Stimulated activated naive CD8-positive, alpha-beta T cell treated with anti-CD3 and anti-CD28 coated beads, Interleukin-15, Interleukin-2, amounts not matched to agents 100 U/mL and 50 U/mL, for 24 hours (primary cell): ENCODE measurements at places on chromosomes 1 and 21.

DNA sequence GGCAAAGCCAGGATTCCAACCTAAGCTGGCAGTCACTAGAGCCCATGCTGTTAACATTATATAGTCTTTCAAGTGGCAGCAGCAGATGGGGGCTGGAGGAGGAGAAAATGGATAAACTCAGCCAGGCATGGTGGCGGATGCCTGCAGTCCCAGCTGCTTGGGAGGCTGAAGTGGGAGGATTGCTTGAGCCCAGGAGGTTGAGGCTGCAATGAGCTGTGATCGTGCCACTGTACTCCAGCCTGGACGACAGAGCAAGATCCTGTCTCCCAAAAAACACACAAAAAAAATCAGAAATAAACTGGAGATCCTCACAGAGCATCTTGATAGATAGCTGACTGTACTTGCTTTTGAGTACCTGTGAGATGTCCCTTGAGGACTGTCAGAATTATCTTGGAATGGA is 13.4 kb upstream of the WDR26 start:
- no peak for DNase-seq

DNA sequence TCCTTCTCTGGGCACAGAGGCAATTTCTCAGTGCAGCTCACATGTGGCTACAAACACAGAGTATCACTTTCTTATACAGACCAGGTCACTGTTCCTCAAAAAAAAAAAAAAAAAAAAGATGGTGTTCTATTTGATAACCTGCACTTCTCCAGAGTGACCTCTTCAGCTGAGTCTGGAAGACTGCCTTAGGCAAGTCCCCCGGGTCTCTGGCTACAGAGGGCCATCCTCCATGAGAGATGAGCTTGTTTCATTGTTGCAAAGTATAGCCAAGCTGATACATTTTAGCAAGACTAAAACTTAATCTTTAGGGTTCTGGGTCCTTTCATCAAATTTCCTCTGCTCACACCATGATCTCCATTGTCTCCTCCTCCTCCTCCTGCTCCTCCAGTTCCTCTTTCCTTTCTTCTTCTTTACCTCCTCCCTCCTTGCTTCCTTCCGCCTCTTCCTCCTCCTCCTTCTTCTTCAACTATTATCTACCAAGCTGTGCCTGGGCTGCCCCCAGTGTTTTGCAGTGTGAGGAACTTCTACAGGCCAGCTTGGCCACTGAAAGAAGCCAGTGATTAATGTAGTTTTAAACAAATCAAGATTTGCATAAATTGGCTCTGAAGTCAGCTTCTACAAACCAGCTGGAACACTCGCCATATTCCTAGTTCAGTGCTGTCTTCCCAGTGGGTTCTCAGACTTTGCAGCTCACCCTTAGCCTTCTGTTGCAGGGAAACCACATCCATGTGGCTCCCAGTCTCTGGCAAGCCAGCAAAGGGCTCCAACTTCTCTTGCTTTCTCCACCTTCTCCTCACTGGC is 139.4 kb downstream of the RUNX1 start:
- DNase-seq = no peak

GRCh38 chr1:1334835-1335234 is 3.8 kb downstream of the TAS1R3 start:
- DNase-seq = no peak

GRCh38 chr1:34984793-34985608 is at the start of gene TMEM35B:
TSS of gene TMEM35B (minus strand) at chr1:34985347. CDS start at chr1:34985305, 42 bp downstream.
- DNase-seq = peak; percentile 83

DNA sequence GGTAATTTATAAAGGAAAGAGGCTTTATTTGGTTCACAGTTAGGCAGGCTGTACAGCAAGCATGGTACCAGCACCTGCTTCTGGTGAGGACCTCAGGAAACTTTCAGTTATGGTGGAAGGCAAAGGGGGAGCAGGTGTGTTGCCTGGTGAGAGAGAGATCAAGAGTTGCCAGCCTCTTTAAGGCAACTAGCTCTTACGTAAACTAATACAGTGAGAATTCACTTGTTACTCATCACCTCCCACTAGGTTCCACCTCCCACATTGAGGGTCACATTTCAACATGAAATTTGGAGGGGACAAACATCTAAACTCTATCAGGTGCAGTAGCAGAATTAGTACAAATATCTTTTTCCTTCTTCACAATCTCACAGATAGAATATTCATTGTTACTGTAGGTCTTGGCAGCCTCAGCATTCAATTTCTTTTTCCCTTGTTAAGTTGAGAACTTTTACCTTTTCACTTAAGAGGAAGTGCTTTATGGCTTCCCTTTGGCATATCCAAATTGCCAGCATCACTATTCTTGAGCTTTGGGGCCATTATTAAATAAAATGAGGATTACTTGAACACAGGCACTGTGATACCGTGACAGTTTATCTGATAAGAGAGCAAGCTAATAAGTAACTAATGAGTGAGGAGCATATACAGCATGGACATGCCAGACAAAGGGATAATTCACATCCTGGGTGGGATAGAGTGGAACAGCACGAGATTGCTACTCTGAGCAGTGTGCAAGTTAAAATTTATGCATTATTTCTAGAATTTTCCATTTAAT is 48.4 kb downstream of the MAGI3 start:
- DNase-seq = no peak
